NCI-H1436 treated with DMSO at 0.1 percent for 48 hours (cell line): ENCODE measurements at places on chromosomes 1 and 21.
A peak's percentile ranks its signal among the peaks of the same experiment; 100 is the strongest.

DNA sequence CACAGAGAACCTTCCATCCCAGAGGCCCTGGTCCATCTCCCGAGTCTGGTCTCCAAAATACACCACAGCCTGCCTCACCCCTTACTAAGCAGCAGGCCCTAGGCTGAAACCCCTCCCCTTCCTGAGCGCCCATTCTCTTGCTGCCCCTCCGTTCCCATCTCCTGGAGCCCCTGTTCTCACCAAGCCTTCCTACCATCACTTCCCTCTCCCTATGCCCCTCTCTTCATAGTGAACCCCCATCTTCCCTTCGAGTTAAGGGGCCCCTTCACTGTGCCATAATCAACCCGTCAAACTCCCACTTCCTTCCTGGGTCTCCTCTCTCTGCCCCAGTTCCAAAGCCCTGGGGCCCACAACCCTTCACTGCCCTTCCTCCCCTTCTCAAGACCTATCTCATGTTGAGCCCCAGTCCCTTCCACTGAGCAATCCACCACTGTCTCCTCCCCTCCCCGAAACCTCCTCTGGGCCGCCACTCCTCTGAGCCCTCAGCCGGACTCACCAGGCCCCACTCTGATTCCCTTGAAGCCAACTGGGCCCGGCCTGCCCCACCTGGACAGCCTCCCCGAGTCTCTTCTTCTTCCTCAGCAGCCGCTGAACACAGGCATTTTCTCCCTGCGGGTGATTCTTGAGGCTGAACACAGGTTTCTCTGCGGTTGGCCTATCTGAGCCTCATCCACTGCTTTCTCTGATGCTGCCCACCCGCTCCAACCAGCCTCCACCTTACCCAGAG lies 42.2 kb upstream of the WASF2 start:
- no peak for DNase-seq

GRCh38 chr1:65527190-65527589 lies 106.7 kb downstream of the LEPR start:
- no peak for DNase-seq

DNA sequence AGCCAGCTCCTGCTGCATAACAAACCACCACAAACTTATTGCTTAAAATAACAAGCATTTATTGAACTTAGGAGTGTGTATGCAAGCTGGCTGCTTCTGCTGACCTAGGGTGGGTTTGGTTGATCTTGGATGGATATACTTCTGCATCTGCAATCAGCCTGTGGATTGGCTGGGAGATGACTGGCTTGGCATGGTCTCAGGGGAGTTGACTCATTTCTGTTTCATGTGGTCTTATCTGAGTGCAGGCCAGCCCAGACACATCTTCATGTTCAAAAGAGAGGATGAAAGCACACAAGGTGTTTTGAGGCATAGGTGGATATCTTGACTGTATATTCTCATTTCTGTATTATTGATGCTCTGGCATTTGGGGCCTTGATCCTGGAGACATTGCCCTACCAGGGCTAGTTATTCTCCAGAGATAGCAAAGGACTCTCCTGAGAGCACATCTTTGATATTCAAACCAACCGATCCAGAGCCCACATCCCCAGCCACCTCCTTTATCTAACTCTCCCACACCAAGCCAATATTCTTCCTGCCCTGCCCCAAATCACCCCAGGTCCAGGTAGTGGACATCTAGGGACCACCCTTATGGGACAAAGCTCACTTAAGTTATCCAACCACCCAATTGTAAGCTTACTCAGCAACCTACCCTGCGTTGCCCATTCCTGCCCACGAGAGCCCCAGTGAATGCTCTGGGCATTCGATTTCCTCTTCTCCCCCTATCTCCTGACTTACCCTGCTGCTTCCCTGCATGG lies 350.8 kb downstream of the PTPRU start:
- no peak for DNase-seq

DNA sequence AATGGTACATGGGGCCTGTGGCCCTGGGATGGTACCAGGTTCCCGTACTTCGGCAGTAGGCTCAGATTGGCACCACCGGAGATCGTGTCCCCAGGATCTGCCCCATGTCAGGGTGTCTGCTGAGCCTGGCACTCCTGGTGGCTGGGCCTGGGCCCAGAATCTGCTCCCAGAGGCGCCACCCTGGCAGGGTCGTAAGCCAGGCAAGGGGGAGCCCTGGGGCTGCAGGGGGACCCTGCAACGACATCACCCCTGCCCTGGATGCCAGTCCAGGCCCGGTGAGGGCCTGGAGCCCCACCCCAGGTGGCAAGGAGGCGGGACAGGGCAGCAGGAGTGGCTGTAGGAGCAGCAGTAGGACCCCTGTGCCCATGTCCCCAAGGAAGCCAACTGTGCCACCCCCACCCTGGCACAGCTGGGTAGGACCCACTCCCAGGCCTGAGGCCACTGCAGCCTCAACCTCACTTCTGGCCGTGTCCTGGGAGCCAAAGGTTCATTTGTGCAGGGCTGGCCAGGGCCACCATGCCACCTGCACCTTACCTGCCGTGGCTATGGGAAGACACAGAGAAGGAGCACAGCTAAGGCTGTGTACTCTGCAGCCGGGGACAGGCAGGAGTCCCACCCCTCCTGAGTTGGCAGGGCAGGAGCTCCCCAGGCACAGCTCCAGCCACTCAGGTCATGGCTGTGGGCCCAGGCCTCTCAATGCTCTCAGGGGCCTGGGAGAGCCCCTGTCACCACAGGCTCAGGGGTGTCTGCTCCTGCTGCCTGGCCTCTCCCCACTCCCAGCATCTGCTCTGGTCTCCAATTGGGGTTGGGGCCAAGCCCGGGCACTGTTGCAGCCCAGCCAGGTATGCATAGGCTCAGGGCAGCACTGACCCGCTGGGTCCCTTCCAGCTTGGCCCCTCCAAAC lies 141.7 kb downstream of the EIF4G3 start:
- no peak for DNase-seq

DNA sequence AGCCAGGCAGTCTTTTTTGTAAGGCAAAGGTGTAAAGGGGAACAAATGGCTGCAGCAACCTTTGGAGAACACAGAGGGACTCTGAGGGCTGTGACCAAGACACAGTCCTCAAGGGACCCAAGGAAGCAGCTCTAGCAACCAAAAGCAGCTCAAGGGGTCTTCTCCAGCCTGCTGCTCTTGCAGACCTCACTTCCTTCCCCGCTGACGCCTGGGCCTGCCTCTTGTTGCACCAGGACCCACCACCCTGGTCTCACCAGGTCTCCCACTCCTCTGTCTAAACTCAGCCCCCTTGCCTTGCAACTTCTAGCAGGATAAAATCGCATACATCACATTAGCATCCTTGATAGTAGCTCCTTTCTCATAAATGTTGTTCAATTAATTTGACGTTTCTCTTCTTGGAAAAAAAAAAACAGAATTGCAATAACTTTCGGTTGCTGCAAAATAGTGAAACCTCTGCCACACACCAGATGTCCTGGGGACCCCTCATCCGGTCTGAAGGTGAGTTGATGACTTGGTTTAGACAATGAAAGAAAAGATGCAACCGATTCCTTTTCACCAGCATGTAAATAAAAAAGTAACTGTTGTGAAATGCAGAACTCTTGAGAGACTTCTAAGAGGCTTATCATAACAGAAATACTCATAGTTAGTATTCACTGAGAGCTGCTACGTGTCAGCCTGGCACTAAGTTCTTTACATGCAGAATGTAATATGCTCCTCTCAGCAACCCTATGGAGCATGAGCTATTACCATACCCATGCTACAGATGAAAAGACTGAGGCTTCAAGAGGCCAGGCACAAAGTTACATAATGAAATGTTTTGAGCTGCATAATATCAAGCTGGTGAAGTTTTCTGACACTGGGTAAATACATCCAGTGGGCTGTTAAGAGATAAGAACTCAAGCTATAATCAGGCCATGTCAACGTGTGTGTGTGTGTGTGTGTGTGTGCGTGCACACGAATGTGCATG lies 58.5 kb downstream of the UMODL1 start:
- DNase-seq = no peak

DNA sequence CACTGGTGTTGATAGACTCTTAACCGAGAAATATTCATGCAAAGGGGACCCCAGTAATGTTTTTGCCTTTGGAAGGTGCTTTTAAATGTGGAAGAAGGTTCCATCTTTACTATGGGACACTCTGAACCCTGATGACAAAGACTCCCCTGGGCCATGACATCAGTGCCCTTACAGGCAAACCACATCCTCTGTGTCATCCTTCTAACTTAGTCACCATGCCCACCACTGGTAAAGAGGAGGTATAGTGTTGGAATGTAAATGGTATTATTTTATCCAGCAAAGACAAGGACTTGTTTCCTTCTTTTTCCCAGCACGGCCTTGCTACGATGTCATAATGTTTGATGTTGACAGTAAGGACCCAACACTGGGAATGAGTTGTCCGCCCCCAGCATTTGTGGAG lies 12.6 kb downstream of the METTL13 start:
- DNase-seq = no peak

- no peak for DNase-seq
These were observed 11.5 kb downstream of the MOV10 start for GRCh38 chr1:112685913-112686312.

- DNase-seq = no peak
These were observed 16.5 kb downstream of the SLC2A7 start for GRCh38 chr1:9009438-9010370.

GRCh38 chr21:44767834-44768831 lies 33.5 kb downstream of the UBE2G2 start:
- no peak for DNase-seq

DNA sequence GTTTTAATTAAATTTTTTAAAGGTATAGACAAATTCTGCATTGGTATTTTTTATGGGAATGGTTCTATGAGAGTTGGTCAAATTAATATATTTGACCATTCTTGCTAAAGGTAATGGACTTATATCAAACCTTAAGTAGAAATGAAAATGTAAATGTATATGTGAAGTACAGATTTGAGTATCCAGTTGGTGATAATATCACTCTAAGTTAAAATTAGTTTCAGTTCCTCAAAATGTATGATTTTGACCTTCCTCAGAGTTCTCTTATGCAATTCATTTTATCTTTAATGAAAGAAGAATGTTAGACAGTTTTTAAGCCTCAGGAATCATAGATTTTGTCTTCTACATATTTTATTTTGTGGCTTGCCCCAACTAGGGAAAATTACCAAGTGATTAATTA lies 1291.5 kb upstream of the B3GALT2 start:
- DNase-seq = no peak

GRCh38 chr1:89407360-89407759 lies 43.5 kb downstream of the GBP6 start:
- DNase-seq = no peak

GRCh38 chr21:44686000-44686781 lies 4.2 kb upstream of the KRTAP12-1 start:
- no peak for DNase-seq

DNA sequence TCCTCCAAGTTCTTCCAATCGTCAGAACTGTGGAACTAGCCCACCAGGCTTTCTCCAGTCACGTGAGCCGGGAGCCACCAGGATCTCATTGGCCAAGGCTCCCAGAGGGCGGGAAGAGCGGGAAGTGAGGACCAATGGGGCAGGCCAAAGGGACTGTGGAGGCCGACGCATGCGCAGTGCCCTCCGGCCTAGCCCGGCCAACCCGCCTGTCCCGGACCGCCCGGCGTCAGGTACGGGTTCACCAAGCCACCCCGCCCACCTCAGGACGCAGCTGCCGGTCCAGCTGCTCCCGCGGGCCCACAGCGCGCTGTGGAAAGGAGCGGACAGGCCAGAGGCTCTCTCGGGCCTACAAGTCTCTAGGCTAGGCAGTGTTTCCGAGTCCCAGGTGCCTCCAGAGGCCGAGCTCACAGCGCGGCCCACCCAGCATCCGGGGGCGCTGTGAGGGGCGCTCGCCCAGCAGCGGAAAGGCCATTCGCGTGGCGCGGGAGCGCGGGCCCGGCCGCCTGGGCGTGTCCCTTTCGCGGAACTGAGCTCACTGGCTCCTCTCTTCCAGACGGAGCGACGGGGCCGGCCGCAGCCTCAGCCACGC lies 10.9 kb downstream of the OR14I1 start:
- DNase-seq = no peak

DNA sequence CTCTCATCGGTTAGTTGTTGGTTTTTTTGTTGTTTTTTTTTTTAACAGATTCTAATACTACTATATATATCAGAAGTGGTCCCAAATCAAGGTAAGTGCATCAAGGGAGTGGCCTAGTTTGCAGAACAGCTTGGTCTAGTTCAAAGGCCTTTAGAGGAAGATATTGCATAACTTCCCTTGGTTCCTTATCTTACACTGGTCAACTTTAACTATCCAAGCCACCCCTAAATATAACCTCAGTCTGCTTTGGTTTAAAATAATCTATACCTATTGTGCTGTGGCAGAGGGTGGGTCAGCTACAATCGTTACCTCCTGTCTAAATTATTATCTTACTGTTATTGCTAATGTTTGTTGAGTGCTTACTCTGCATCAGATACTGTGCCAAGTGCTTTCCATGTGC lies 6.9 kb downstream of the S100A12 start:
- no peak for DNase-seq

DNA sequence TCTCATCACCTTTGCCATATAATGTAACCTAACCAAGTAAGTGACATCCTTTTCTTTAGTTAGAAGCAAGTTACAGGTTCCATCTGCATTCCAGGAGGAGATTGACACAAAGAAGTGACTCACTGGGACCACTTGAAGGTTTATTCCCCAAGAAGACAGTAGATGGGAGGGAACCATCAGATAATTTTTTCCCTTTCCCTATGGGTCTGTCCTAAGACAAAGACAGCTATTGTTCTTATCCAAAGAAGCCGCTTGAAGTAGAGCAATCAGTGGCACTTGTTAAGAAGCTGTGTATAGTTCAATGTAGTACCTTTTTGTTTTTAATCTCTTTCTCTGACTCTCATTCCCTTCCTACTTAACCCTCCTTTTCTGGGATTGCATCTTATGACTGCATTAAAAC lies 139.9 kb upstream of the B3GALT2 start:
- DNase-seq = no peak

DNA sequence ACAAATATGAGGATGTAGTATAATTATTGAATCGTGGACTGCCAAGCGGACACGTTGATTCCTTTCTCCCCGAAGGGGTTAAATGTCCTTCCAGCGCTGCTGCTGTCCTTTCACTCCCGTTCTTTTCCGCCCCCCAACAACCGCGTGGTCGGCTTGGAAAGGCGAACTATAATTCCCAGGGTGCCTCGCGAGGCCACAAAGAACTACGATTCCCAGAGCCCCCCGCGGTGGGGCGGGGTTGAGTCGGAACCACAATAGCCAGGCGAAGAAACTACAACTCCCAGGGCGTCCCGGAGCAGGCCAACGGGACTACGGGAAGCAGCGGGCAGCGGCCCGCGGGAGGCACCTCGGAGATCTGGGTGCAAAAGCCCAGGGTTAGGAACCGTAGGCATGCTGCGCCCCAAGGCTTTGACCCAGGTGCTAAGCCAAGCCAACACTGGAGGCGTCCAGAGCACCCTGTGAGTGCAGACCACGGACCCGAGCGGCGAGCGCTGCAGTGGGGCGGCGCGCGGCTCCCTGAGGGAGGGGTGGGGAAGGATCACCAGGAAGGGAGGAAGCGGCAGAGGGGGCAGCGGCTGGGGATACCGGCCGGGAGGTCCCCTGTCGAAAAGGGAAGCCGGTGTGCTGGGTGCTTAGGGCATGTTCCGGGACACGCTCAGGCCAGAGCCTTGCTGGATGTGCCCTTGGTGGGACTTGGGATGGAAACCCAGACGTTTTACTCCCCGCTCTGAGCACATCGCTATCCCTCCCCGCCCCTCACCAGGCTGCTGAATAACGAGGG lies at the start of gene LAMTOR2:
Gene LAMTOR2, plus strand, starts transcription at position 283 of the 781 bp plus-strand sequence. Its CDS starts 108 bp downstream, at position 391.
- DNase-seq = peak; percentile 77

GRCh38 chr1:226995365-226996332 lies 55.6 kb downstream of the COQ8A start:
- DNase-seq = no peak

- no peak for DNase-seq
These were observed 31.3 kb downstream of the CNIH3 start for GRCh38 chr1:224647449-224647848.
